ENCODE measurements at places on chromosomes 4 and X.
A peak's percentile ranks its signal among the peaks of the same experiment; 100 is the strongest.

DNA sequence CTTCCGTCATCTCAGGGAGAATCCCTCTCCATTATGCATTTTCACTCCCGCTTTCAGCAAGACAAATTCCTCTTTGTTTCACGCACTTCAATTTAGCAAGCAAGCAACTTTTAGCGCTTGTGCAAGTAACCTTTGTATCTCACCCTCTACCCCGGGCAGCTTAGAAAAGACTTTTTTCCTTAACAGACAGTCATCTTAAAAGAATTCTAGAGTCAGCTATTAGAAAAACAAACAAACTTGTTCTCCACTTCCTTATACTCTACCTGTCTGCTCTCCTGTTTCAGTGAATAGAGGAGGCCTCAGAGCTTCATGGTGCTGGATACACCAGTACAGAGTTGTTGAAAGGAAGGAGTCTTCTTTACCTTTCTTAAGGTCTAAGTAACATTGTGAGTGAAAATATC lies 12.1 kb downstream of the TIGD2 start:
- DNase-seq: no peak

- DNase-seq: peak; percentile 11
Observed at GRCh38 chrX:107154787-107155620, 36.4 kb upstream of the RBM41 start.

GRCh38 chr4:87118826-87119225 lies 101.6 kb downstream of the KLHL8 start:
- DNase-seq: no peak

DNA sequence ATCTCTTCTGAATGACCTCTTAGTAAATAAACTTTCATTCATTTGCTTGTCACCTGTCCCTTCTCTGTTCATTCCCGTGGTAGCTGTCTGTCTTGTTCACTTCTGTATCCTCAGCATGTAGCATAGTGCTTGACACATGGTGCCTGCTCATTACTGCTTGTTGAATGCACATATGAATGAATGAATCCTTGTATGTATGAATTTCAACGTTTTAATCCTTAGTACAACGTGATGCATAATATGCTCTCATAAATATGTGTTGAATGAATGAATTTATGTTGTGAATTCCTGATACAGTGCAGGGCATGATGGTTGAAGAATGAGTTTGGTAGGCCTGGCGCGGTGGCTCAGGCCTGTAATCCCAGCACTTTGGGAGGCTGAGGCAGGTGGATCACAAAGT lies 3.0 kb downstream of the TLR10 start:
- no peak for DNase-seq

DNA sequence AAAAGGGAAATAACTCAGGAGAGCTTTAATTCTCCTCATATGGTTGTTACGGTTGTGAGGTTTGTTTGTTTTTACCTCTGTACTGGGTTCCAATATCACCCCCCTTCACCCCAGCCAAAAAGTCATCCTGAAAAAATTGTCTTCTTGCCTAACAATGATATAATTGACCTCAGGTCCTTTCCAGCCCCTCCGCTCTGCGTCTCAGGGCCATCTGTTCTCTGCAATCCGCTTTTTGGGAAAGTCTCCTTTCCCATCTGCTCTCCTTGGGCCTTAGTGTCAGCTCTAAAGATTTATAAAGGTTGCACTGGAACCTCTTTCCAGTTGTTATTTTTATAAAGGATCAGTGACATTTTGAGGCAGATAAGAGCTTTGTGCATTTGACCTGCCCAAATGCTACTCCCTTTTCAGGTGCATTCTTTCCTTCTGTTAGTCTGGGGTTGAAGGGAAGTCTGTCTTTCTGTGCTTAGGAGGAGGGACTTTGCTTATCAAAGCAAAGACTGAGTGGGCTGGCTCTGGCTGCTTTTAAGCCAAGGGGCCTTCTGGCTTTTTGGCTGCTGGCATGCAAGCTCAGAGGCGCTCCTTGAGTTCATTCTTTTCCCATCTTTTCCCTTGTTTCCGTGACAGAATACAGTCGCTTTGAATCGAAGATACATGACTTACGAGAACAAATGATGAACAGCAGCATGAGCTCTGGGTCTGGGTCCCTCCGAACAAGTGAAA lies 34.1 kb downstream of the DLG3 start:
- no peak for DNase-seq

DNA sequence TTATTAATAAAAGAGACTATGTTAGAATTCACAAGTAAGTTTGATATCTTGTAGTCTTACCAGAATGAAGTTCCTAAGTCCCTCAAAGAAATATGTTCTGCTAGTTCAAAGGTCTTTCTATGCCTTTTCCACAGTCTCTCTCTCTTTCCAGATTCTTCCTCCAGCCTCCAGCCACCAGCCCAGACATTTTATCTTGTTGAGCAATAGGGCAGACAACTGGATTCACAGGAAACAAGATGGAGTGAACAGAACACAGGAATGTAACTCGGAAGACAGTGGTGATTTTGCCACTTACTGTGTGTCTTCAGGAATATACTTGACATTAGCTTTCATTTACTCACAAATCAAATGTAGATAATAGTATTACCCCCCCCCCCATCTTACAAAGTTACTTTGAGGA lies 17.1 kb upstream of the CPEB2 start:
- no peak for DNase-seq

- no peak for DNase-seq
Observed at GRCh38 chr4:80215449-80216052, 18.2 kb downstream of the PRDM8 start.

DNA sequence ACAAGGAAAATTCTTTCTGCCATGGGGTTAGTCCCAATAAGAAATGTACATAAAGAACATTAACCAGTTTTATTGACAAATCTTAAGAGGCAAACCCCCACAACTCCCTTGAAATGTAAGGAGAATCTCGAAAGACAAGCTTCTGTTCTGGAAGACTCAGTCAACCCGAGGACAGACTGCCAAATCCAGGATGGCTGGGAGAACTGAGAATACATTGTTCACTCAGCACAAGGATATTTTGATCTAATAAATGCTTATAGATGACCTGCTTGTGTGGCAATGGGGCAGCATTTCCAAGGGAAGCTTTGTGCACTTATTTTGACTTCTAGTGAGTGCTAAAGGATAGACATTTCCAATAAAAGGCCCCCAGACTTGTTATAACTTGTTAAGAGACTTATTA lies 280.4 kb downstream of the DHX15 start:
- DNase-seq: no peak

DNA sequence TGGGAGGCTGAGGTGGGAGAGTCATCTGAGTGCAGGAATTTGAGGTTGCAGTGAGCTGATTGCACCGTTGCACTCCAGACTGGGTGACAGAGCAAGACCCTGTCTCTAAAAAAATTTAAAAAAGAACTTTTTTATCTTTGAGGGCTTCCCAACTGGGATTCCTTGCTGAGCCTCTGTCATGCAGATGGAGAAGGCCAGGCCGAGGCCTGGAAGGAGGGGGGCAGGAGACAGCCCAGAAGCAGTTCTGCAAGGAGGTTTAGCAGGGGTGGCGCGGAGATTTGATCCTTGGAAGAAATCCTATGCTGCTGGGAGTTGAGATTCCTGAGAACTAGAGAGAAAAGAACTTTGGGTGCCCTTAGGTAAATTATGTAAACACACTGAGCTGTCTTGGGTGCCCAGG lies 2.5 kb upstream of the ARSD start:
- DNase-seq: no peak

Measured in stimulated activated CD8-positive, alpha-beta memory T cell treated with anti-CD3 and anti-CD28 coated beads, Interleukin-15, amount 100 ng/mL, for 48 hours (primary cell).